ENCODE measurements at places on chromosomes 5 and 9. TPM values are rescaled to one million over a fixed set of nuclear protein-coding genes. Genes with fewer than 3 reads are reported as not detected.

The PCDHB7 gene
- polyA plus RNA-seq = 2.1 TPM

The TRIM14 gene
- polyA plus RNA-seq = not detected

The RMRP gene
- polyA plus RNA-seq = not detected

The RNF180 gene
- polyA plus RNA-seq = 6.0 TPM

The CMYA5 gene
- 0.30 TPM for polyA plus RNA-seq

The SEMA6A gene
- polyA plus RNA-seq = 6.6 TPM

The MAP1B gene
- 234 TPM for polyA plus RNA-seq

The ANKRD31 gene
- 0.62 TPM for polyA plus RNA-seq

The ARID3C gene
- polyA plus RNA-seq = 2.8 TPM

The SLC34A1 gene
- not detected for polyA plus RNA-seq

The KIF12 gene
- polyA plus RNA-seq = 0.14 TPM

The IL4 gene
- polyA plus RNA-seq = not detected

The FBP2 gene
- polyA plus RNA-seq = not detected

The PCDHGB5 gene
- 0.54 TPM for polyA plus RNA-seq

The PTAR1 gene
- 21.7 TPM for polyA plus RNA-seq

The FBXW11 gene
- polyA plus RNA-seq = 102 TPM

The MARCOL gene
- not detected for polyA plus RNA-seq

The CAMK2A gene
- 61.7 TPM for polyA plus RNA-seq

The DOCK2 gene
- polyA plus RNA-seq = 0.15 TPM

The TEX48 gene
- polyA plus RNA-seq = not detected

The MEIKIN gene
- not detected for polyA plus RNA-seq

The SH2D3C gene
- polyA plus RNA-seq = 19.4 TPM

The PCDHGB2 gene
- 0.30 TPM for polyA plus RNA-seq

The AMACR gene
- 28.5 TPM for polyA plus RNA-seq

The SOX30 gene
- polyA plus RNA-seq = not detected

The BRD8 gene
- 96.1 TPM for polyA plus RNA-seq

The CDX1 gene
- polyA plus RNA-seq = not detected

The ACER2 gene
- polyA plus RNA-seq = 7.1 TPM

The RRAGA gene
- 89.8 TPM for polyA plus RNA-seq

The ZFP2 gene
- polyA plus RNA-seq = 14.5 TPM

The ELOVL7 gene
- 2.7 TPM for polyA plus RNA-seq

The ADAMTS6 gene
- 0.58 TPM for polyA plus RNA-seq

The DND1 gene
- 4.4 TPM for polyA plus RNA-seq

The KIAA1958 gene
- polyA plus RNA-seq = 8.7 TPM

The PAXX gene
- polyA plus RNA-seq = 276 TPM

The CATSPER3 gene
- polyA plus RNA-seq = 0.80 TPM

The THBS4 gene
- polyA plus RNA-seq = 6.3 TPM

The PCDHGA8 gene
- 0.19 TPM for polyA plus RNA-seq

The BNC2 gene
- 1.2 TPM for polyA plus RNA-seq

The RELL2 gene
- polyA plus RNA-seq = 44.9 TPM

The LCN15 gene
- not detected for polyA plus RNA-seq

The PCDHB16 gene
- polyA plus RNA-seq = 2.8 TPM

The MEF2C gene
- 30.2 TPM for polyA plus RNA-seq

All from neural cell (in vitro differentiated cells).